ENCODE measurements at places on chromosomes 7 and 10.

- DNase-seq, result no peak
These were observed 177.4 kb upstream of the NPVF start for GRCh38 chr7:25405736-25406135.

- no peak for DNase-seq
These were observed 277.3 kb upstream of the SEMA3D start for GRCh38 chr7:85464042-85464651.

GRCh38 chr10:45374350-45375052 lies 485 bp downstream of the ALOX5 start:
- no peak for DNase-seq

GRCh38 chr7:75737856-75738603 lies 711 bp downstream of the HIP1 start:
- DNase-seq, result no peak

DNA sequence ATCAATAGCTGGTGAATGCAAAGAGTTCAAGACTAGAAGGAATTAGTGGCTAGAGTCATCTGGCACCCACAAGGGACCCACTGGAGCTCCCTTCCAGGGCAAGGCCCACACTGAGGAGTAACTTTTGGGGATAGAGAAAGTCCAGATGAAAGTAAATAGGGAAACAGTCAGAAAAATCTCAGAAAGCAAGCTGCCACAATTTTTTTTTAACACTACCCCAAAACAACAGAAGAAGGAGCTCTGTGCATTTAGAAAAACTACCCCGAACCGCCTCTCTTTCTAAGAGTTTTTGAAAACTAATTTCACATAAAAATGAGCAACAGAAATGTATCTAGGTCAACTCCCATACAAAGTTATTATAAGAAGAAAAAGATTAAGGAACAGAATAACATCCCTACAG lies 42.2 kb downstream of the AOAH start:
- DNase-seq, result no peak

DNA sequence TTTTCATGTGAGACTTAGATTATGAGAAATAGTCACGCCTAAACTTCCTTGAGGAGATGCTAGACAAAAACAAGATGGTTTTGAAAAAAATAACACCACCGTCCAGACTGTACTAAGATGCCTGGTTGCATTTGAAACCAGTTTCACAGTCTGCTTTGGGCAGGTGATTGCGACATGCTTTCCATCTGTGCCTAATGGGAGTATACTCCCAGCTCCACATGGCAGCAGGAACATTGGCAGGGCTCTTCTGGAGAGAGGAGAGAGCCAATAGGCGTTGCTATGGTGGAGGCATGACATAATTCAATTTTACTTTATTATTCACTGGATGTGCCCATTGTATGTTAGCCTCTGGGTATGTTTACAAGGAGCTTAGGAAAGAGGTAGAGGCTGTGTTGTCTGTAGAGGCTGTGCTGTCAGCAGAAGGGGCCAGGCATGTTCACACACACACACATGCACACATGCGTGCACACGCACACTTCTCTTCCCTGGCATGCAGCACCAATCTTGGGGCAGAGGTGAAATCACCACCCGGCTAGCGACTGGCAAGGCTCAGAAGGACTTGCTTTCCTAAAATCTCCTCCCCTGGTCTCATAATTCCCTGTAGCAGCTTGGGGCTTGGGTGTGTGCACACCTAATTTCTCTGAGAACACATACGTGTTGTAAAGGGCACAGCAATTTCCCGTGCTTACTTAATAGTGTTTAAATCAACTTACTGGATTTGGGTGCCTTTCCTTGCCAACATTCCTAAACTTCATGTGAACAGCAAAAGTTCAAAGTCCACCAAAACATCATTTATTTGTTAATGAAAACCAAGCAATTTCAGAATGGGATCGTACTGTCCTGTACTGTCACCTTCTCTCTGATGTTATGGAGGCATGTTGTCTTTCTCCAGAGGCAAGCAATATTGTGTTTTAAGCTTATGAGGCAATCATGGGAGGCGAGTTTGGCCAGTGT lies 162.1 kb downstream of the TCF7L2 start:
- no peak for DNase-seq

GRCh38 chr10:63429281-63429680 lies 36.5 kb downstream of the JMJD1C start:
- no peak for DNase-seq

GRCh38 chr7:103988468-103989199 lies 824 bp downstream of the RELN start:
- DNase-seq, result no peak

DNA sequence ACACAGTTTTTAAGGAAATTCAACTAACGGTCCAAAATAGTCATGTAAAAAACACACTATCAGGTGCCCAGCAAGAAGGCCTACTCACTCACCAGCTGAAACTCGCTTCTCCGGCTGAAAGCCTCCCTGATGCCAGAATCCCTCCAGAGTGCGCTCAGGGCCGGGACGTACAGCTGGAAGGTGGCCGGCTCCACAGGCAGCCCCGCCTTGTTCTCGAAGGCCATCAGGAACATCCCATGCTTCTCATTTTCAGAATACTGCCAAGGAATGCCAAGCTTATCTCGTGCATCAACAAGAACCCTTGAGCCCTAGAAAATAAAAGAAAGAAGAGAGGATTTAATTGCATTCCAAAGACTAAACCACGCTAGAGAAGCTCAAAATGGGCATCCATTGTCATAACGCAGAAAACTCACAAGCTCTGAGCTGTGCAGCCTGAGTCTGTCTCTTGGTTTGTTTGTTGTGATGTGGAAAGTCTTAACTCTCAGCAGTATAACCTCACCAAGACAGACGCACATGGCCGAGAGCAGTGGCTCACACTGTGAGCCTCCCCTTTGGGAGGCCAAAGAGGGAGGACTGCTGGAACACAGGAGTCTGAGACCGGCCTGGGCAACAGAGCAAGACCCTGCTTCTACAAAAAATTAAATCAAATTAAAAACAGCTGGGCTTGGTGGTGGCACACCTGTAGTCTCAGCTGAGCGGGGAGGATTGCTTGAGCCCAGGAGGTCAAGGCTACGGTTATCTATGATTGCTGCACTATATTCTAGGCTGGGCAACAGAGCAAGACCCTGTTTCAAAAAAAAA lies 49.1 kb downstream of the GNA12 start:
- DNase-seq, result no peak

DNA sequence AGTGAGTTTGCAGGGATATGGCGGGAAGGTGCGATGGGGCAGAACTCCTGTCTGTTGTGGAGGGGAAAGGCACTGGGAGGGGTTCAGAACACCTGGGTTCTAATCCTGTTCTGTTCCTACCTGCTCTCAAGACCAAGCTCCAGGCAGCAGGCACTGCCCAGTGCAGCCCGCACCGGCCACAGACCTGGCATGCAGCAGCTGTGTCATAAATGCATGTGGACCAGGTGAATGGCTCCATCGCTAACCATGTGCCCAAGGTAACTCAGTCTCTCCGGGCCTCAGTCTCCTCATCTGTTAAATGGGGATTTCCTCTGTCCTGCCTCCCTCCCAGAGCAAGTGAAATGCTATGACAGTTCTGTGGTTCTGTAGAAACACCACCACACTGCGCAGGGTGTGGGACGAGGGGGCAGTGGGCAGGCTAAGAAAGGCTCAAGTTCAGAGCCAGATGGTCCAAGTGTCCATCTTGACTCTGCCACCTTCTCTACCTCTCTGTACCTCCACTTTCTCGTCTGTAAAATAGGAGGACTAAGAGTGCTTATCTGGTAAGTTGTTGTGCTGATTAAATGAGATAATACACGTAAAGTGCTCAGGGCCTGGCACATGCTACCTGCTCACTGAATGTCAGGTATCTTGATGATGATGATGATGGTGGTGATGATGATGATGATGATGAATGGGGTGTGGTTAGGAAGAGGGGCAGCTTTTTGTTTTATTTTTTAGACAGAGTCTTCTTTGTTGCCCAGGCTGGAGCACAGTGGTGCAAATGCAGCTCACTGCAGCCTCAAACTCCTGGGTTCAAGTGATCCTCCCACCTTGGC lies 22.9 kb downstream of the ATP6V1F start:
- no peak for DNase-seq

DNA sequence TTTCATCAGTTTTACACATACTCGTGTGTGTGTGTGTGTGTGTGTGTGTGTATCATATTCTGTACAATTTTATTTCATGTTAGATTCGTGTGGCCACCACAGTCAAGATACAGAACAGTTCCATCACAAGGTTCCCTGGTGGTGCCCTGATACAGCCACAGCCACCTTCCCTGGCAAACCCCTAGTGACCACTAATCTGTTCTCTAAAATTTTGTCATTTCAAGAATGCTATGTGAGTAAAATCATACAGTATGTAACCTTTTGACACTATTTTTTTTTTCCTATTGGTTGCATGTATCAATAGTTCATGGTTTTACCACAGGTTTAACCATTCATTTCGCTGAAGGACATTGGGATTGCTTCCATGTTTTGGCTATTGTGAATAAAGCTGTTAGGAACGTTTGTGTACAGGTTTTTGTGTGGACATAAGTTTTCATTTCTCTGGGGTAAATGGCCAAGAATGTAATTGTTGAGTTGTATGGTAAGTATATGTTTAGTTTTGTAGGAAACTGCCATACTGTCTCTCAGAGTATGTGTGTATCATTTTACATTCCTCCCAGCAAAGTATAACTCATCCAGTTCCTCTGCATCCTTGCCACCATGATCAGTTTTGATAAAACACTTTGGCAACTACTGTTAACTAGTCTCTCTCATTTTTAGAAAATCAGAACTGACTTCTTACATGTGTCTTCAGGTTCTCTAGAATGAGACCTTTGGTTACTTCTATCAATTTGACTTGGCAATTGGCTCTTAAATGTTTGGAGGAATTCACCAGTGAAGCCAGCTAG lies 20.6 kb downstream of the KLHDC10 start:
- DNase-seq, result no peak

DNA sequence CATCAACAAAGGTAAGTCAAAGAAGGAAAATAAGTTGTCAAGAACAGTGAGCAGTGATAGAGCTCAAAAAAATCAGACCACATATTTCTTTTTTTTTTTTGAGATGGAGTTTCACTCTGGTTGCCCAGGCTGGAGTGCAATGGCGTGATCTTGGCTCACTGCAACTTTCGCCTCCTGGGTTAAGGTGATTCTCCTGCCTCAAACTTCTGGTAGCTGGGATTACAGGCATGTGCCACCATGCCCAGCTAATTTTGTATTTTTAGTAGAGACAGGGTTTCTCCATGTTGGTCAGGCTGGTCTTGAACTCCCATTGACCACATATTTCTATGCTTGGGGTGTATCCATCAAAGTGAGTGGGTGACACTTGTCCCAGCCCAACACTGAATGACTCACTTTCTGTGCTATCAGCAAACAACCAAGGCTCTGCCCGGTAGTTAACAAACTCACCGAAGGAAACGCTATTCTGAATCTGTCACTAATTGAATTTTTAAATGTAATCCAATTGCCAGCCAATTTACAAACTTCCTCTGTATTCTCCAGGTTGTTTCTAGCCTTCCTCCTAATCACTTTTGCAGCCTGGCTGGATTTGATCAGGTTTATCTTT lies 19.6 kb upstream of the SMNDC1 start:
- DNase-seq, result no peak

DNA sequence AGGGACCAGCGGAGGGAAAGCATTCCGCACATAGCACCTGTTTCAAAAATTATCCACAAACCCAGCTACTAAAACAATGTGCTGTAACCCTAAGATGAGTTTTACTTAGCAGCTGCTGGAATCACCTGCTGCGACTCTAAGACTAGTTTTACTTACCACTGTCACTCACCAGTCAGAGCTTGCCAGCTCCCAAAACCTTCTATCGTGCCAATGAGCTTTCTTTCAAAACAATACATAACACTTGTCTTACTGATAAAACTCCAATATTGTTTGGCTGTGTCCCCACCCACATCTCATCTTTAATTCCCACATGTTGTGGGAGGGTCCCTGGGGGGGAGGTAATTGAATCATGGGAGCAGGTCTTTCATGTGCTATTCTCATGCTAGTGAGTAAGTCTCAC lies 18.4 kb downstream of the ST8SIA6 start:
- no peak for DNase-seq

- no peak for DNase-seq
These were observed 12.5 kb downstream of the ZNF365 start for GRCh38 chr10:62386356-62387320.

DNA sequence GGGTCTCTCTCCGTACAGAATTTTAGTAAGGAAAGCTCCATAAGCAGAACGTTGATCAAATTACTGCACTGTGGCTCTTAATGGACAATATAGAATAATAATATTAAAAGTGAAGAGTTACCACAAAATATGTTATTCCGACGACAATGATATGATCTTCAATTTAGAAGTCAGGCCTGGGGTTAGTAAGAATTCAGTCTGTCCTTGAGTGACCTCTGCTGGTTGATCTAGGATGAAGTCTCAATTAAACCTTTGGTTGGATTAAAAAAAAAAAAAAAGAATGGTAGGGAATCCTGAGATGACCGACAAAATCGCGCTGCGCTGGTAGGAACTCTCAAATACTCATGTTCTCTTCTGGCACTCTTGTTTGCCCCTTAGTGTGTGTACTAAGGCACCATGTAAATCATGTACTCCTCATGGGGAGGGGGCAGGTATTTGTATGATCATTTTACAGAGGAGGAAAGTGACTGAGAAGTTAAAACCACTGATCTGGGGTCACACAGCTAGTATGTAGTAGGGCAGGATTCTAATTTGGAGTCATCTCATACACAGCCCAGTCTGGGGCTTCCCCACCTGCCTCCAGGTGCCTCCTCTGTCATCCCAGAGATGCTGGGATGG lies 161.3 kb upstream of the NPVF start:
- no peak for DNase-seq

DNA sequence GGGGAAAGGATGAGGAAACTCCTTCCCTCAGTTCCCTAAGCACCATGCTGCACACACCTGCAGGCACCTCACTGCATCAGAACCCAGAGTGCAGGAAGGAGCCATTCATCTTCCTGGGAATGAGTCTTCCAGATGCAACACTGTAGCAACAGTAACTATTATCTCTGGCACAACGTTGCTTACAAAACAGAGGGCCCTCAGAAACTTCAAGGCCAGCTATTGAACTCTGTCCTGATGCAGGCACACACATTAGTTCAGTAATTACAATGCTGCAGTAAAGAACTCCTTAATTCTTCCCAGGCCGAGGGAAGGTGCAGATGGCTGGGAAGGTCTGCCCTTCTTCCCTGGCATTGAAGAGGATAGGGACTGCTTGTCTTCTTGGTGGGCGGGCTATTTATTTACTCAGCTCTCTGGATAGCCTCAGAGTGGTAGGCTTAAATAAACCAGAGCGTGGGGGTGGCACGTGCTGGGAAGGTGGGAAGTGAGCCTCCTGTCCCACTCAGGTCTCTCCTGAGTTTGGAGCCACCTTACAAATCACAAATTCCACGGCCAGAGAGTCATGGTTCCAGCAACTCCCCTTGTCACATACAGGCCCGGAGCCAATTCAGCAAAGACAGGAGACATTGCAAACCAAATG lies 125.1 kb upstream of the JCAD start:
- no peak for DNase-seq

DNA sequence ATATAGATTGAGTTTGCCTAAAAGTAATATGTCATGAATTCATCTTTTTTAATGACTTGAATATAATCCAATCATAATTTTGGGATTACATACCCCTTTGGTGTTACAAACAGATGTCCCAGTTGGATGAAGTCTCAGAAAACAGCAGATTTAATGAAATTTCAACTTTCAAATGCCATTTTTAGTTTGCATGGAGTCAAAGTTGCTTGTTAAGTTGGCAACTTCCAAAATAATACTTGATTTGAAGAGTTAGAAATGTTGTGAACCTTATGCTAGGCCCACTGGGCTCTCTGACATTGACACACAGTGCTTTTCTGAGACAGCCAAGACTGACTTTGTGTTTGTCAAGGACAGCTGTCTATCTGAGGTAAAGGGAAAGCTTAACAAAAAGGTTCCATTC lies 248.1 kb downstream of the KIF20B start:
- DNase-seq, result no peak
